Myocyte (in vitro differentiated cells): ENCODE measurements at places on chromosomes 12 and 14.
A peak's percentile ranks its signal among the peaks of the same experiment; 100 is the strongest.

- no peak for DNase-seq
Observed at GRCh38 chr14:103099081-103099732, 4.7 kb downstream of the EXOC3L4 start.

GRCh38 chr12:6360080-6360571, 15.2 kb downstream of the SCNN1A start:
- DNase-seq = no peak

- no peak for DNase-seq
Observed at GRCh38 chr12:14846042-14846587, 2.8 kb upstream of the ART4 start.

DNA sequence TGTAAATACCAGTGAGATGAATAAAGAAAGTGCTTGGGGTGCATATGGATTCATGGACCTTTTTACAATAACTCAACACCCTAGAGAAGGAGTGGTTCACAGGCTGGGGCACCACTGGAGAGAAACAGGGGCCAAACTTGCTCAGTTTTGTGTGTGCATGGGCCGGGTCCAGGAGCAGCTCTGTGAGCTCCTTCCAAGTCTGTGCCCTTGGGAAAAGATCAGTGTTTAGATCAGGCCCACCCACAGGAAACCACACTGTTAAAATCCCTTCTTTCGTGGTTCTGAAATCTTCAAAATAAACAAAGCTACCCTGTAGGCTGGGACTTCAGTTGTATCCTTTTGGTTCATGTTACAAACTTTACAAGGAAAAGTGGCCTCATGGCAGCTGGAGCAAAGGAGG, 156.1 kb upstream of the TMEM260 start:
- peak; percentile 35 for DNase-seq

DNA sequence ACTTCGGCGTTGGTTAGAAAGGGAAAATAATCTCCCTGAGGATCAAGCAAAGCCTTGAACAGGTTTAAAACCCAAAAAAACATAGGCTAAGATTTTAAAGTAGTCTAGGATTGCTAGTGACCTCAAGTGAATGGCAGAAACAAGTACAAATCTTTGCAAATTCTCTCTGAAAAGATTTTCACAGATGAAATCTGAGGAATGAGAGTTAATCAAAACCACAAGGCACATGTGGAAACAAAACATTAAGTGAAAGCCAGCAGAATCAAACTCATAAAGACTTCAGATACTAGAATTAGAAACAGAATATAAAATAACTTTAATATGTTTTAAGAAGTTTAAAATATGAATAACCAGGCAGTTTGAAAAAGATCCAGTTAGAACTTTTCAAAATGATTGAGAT, 52.2 kb upstream of the CFL2 start:
- peak; percentile 17 for DNase-seq
